ENCODE measurements at places on chromosomes 6 and 20. TPM values are rescaled to one million over a fixed set of nuclear protein-coding genes. Genes with fewer than 3 reads are reported as not detected.

- no peak for DNase-seq
Measured at GRCh38 chr20:826695-827323, 6.7 kb upstream of the FAM110A start.

DNA sequence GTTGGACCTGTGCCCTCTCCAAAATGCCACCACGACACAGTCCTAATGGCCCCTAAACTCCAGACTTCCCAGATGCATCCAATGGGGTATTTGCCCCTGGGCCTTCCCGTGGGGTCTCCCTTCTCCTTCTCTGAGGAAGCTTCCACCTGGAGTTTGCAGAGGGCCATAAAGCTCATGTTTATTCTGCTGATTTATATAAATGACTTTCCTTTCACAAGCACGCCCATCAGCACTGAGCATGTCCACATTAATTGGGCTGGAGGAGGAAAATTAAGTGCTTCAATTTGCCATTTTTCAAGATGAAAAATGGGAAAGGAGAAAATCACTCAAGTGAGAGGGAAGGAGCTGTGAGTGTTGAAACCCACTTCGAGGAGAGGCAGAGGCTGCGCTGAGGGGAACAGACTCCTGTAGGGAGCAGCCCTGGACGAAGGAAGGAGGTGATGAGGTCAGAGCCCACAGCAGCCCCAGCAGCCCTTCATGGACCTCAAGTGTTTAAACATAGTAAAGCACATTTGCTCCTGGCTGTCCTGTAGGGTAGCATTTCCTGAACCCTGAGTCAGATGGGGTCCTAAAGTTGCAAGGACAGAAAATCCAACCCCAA lies 434.9 kb upstream of the SULF2 start:
- no peak for DNase-seq

DNA sequence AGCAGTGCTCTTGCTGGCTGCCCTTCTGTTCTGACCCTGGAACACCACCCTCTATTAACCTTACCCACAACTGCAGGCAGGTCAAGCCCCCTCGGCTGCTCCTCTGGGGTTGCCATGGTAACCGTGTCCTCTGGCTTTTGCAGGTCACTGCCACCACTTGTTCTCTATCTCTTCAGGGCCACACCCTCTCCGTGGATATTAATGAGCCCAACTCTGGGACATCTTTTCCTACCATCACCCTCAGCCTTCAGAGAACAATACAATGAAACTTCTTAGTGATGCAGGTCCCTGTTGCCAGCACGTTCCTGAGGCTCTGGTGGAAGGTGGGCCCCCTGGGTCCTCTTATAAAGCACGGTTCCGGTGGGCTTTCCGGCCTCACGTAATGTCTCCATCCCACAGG lies 30.8 kb upstream of the MICB start:
- DNase-seq = no peak

The DSN1 gene
- 14.9 TPM for total RNA-seq

Measured in thyroid gland (tissue), 4 donors.